Esophagus muscularis mucosa (tissue), 4 donors: ENCODE measurements at places on chromosomes 1 and 21. TPM values are rescaled to one million over a fixed set of nuclear protein-coding genes. Genes with fewer than 3 reads are reported as not detected.

GRCh38 chr1:17557986-17558385 lies 18.5 kb downstream of the ARHGEF10L start:
- H3K27ac ChIP-seq, result peak overlapping the region; percentile 94
- no peak for DNase-seq
- H3K4me3 ChIP-seq, result no peak overlapping the region
- H3K4me1 ChIP-seq, result peaks cover 52% of the 10 kb centered on the region
- no peaks in the 10 kb centered on the region for H3K27me3 ChIP-seq

PPM1J gene
- 3.2 TPM for total RNA-seq

DNA sequence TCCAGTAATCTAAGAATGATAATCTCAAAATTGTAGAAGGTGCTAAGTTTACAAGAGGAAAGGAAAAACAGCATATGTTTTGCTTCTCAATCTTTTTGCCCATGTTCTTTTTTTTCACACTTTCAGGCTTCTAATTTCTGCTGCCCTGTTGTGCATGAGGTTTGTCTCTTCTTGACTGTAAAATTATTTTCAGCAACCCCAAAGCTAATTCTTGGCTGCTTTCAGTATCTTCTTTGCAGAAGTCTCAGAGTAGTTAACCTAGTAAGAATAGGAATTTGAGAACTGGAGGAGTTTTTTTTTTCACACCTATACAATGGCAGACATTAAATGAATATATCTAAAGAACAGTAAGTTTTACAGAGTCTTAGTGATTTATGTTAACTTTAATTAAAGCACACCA lies 26.4 kb downstream of the DENND2D start:
- DNase-seq, result no peak
- no peak overlapping the region for H3K27ac ChIP-seq
- H3K36me3 ChIP-seq, result peaks cover 4% of the 10 kb centered on the region
- no peak overlapping the region for H3K4me3 ChIP-seq
- no peaks in the 10 kb centered on the region for H3K27me3 ChIP-seq

- H3K4me3 ChIP-seq, result no peak overlapping the region
- no peak for DNase-seq
- no peaks in the 10 kb centered on the region for H3K27me3 ChIP-seq
- H3K4me1 ChIP-seq, result no peaks in the 10 kb centered on the region
Observed at GRCh38 chr1:194289569-194290266, 1103.3 kb upstream of the B3GALT2 start.

DNA sequence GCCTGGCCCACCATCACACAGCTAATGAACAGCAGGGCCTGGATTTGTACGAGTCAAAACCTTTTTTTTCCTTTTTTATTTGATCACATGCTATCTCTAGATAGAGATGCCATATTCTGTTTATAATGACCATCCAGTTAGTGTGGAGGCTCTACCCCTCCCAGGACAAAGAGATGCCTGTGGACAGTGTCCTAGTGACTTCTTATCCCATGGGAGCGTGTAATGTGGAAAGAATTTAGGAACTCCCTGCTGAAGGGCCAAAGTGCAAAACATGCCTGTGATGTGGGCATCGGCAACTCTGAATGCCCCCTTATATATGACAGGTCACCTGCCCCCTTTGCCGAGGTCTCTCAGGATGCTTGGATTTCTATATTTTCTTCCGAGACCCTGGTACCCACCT lies 292.2 kb downstream of the RRAGC start:
- H3K36me3 ChIP-seq, result no peaks in the 10 kb centered on the region
- no peak overlapping the region for H3K4me3 ChIP-seq
- peaks cover 15% of the 10 kb centered on the region for H3K4me1 ChIP-seq
- H3K27me3 ChIP-seq, result no peaks in the 10 kb centered on the region

GRCh38 chr1:151853411-151853943 lies at the start of gene THEM5:
TSS of gene THEM5 (minus strand) at chr1:151853712. CDS start at chr1:151853565, 147 bp downstream.
- no peaks in the 10 kb centered on the region for H3K27me3 ChIP-seq
- H3K36me3 ChIP-seq, result no peaks in the 10 kb centered on the region
- H3K27ac ChIP-seq, result no peak within 1 kb of the TSS
- no peak for DNase-seq
- no peaks in the 10 kb centered on the region for H3K4me1 ChIP-seq
- H3K4me3 ChIP-seq, result no peak within 1 kb of the TSS

- no peaks in the 10 kb centered on the region for H3K36me3 ChIP-seq
- H3K27me3 ChIP-seq, result no peaks in the 10 kb centered on the region
- no peak overlapping the region for H3K27ac ChIP-seq
- DNase-seq, result no peak
Observed at GRCh38 chr1:66380452-66381212, 153.3 kb upstream of the SGIP1 start.

DNA sequence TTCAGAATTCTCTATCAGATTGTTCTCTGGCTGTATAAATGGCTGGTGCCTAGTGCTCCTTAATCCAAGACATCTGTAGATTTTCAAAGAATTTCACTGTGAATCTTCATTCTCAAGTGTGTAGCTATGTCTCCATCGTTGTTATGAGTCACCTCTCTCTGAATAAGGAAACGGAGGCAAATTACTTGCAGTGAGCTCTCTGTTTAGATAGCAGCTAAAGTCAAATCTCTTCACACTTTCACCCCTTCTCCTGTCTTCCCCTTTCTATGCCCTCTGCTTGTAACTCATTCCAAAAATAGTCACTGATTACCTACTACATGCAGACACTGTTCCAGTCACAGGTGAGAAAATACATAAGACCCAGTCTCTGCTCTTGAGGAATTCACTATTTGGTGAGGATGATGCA lies 39.7 kb downstream of the CHML start:
- no peaks in the 10 kb centered on the region for H3K36me3 ChIP-seq
- no peaks in the 10 kb centered on the region for H3K27me3 ChIP-seq
- no peaks in the 10 kb centered on the region for H3K4me1 ChIP-seq
- DNase-seq, result no peak
- no peak overlapping the region for H3K27ac ChIP-seq
